Calu3 (cell line): ENCODE measurements at places on chromosomes 7 and 10.

- no peak for DNase-seq
Observed at GRCh38 chr7:787332-788240, 44.7 kb upstream of the SUN1 start.

GRCh38 chr7:4225361-4225771, 456.7 kb upstream of the FOXK1 start:
- DNase-seq, result no peak

- no peak for DNase-seq
Observed at GRCh38 chr7:18526368-18526878, 30.9 kb downstream of the HDAC9 start.

DNA sequence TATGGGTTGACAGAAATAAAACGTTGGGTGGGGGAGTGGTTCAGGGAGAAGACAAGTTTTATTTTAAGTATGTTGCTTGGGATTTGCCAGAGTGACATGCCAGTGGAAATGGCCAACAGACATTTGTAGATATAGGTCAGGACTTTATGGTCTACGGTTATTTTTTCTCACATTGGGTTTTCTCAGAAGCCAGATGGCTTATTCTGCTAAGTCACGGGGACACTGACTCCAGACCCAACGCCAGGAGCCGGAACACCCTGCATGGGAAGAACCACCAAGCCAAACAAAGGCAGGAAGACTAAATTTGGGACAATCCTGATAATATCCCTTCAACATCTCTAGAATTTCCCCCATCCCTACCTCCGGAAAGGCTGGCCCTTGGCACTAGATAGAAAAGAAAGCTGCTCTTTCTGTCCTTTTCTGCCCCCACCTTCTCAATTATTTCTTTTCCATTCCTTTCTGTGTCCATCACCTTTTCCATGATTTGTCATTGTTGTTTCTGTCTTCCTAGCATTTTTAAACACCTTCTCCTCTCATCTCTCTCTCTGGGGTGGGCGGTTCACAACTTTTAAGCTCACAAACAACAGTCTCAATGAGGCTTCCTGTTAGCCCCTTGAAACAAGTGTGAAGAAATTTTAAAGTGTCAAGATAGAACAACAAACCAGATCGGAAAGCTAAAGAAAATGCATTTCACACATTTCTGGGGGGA, 44.7 kb downstream of the TBXAS1 start:
- DNase-seq, result no peak

DNA sequence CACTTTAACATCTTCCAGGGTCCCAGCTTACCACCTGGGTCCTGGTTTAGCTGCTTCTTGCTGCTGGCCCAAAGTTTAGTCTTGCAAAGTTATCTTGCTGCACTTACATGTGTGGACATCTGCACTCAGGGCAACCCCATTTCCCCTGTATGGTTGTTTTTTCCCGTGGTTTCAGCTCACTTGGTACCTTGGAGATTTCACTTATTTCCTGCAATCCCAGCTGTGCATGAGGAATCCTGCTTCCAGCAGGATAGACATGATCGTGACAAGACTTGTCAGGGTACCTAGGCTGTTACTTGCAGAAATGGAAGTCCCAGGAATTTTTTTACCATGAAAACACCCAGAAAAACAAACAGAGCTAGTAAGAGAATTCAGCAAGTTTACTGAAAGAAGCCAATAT, 95.9 kb upstream of the LEP start:
- DNase-seq, result no peak

- no peak for DNase-seq
Observed at GRCh38 chr7:82347808-82348207, 95.8 kb downstream of the CACNA2D1 start.

DNA sequence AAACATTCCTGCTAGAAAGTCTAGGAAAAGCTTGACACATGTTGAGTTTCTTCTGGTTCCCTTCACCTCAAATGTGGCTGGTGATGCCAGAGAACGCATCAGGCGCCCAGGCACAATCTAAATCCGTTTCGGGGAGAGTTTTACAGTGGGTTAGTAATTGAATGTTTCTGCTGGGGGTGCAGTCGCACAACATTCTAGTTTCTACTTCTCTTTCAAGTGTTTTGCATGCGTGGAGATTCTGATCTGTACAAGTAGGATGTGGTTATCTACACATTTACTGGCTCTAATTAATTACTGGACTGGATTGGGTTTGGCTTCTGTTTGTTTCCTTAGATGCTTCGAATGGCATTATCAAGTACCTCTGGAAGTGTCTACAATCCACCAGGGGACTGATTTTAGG, 173.8 kb downstream of the TMEM26 start:
- no peak for DNase-seq

DNA sequence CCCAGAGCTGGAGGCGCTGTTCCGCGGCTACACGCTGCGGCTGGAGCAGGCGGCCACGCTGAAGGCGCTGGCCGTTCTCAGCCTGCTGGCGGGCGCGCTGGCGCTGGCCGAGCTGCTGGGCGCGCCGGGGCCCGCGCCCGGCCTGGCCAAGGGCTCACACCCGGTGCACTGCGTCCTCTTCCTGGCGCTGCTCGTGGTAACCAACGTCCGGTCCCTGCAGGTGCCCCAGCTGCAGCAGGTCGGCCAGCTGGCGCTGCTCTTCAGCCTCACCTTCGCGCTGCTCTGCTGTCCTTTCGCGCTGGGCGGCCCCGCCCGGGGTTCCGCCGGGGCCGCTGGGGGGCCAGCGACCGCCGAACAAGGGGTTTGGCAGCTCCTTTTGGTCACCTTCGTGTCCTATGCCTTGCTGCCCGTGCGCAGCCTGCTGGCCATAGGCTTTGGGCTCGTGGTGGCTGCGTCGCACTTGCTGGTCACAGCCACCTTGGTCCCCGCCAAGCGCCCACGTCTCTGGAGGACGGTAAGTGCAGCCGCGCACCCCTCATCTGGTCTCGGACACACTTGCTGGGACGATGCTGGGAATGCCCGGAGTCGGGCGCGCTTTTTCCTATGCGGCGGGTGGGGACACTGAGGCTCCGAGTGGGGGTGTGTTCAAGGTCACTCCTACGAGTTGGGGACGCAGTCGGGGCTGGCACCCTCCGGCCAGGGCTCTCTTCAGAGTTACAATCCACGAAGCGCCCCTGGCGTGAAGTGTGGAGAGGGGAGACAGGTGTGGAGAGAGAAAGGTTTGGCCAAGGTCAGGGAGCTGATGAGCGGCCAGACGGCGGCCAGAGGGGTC, 717 bp downstream of the ADCY1 start:
- peak; percentile 74 for DNase-seq

- no peak for DNase-seq
Observed at GRCh38 chr10:124653811-124654651, 90.1 kb downstream of the FAM53B start.

DNA sequence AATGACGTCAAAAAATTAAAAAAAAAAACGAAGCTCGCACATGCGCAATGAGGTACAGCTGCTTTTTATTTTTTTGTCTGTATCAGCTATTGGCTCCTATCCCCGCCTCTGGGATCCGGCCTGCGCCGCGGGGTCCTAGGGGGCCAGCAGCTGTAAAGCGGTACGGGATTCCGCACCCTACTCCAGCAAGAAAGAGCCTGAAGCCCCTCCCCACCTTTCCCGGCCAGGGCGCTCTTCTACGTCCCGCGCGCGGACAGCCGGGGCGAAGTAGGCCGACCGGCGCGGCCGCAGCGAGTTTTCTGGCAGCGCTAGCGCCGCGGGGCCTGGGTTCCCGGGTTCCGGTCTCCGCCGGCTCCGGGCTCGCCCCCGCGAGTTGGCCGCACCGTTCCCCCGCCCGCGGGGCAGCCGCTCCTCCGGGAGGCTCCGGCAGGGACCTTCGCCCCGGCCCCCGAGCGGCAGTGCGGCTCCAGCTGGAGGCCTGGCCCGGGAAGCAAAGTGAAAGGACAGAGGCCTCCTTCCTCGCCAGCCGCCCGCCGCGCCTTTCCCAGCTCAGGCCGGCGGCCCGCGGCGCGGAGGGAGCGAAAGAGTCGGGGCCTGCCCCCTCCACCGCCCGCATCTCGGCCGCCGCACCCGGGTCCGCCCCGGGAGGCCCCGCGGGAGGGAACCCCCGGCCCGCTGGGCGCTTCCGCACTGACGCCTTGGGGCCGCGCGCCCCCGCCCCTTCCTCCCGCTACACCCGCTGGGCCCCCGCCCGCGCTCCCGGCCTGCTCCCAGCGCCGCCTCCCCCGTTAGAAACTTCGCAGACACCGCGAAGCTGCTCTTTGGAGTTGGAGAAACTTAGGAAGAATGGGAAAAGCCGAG, 4.7 kb upstream of the SPAG6 start:
- peak; percentile 61 for DNase-seq

- no peak for DNase-seq
Observed at GRCh38 chr7:12107841-12108254, 103.2 kb upstream of the TMEM106B start.

GRCh38 chr10:85580585-85580984, 786.0 kb downstream of the GRID1 start:
- DNase-seq, result no peak

DNA sequence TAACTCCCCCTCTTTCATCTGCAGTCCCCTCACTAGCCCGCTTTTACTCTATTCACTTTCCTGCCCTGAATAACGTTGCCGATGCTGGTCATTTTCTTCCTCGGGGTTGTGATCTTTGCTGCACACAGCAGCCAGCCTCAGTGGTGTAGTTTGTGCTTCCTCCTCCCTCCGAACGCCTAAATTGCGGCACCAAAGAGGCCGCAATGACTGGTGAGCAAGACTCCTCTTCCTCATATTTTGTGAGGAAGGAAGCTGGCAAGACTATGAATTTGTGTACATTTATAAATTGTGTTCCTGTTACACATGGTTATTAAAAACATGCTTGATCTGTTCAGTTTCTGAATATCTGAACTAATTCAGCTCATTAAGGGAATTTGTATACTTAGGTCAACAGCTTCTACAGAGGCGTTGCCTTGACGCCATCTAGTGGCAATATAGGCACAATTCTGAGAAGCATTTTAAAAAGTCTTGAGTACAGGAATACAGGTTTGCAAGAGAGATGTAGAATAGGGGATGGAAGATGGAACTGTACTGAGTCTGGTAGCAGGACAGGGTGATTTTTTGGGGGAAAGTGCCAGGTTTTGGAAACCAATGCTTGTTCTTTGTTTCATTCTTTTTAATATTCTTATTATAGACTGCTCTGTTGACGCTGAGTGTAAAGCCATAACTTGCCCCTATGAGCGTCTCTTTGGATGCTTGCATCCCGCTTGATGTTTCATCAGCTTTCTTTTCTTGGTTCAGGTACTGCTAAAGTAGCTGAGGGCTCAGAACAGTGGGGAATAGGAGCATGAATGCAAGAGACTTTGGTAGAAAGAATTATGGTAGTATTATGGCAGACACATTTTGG, 4.1 kb upstream of the TAS2R5 start:
- peak; percentile 16 for DNase-seq

DNA sequence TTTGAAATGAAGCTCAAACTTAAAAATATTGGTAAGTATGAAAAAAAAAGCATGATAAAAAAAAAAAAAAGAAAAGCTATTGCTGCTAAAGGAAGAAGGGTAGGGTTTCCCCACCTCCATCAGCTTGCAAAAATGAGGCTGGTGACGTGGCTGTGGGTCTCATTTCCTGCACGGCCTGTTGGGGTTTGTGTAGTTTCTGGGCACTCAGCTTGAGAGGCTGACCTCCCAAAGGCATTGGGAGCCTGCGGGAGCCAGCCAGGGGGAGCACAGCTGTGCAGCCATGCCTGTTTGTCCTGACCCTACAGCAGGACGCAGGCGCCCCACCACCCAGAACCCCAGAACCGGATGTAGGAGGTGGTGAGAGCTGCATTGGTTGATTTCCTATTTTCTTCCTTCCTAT, 48.8 kb upstream of the CARD11 start:
- DNase-seq, result no peak

DNA sequence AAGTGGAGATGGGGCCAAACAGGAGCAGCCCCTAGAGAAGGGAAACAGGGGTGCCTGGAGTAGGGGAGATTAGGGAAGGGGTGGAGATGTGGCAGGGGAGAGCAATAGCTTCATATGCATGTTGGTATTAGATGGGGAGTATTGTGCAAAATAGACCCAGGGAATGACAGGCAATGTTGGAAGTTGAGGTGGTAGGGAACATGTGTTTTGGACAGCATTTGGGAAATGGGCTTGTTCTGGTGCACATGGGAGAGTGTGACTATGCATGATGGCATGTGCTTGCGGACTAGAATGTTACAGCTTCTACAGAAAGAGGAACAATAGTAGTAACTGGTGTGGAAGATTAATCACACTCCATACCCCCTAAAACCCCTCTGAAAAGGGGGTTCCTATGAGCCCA, 10.4 kb downstream of the PAX2 start:
- DNase-seq, result no peak
